ENCODE measurements at places on chromosomes 6 and 20. TPM values are rescaled to one million over a fixed set of nuclear protein-coding genes. Genes with fewer than 3 reads are reported as not detected.

The SLC22A1 gene
- 1.5 TPM for total RNA-seq

The NCR2 gene
- total RNA-seq: not detected

The NR2E1 gene
- not detected for total RNA-seq

The TMEM217 gene
- total RNA-seq: not detected

The BPIFB1 gene
- not detected for total RNA-seq

Data from subcutaneous adipose tissue (tissue), 4 donors.